Pericardium fibroblast (primary cell): ENCODE measurements at places on chromosomes 2 and 18. TPM values are rescaled to one million over a fixed set of nuclear protein-coding genes. Genes with fewer than 3 reads are reported as not detected.

The ALK gene
- not detected in 2 replicates for total RNA-seq

The STK16 gene
- total RNA-seq: 12.2 and 13.4 TPM in 2 replicates

The MOCOS gene
- 3.1 and 3.2 TPM in 2 replicates for total RNA-seq

The CAPG gene
- 72.2 and 88.8 TPM in 2 replicates for total RNA-seq

The ACMSD gene
- total RNA-seq: not detected in 2 replicates

The C2orf72 gene
- total RNA-seq: 0.09 and 0.70 TPM in 2 replicates

The ERICH2 gene
- total RNA-seq: 0.34 TPM in 1 of 2 replicates, not detected in the other

The FHL2 gene
- 78.6 and 123 TPM in 2 replicates for total RNA-seq
